ENCODE measurements at places on chromosomes 7 and 10. TPM values are rescaled to one million over a fixed set of nuclear protein-coding genes. Genes with fewer than 3 reads are reported as not detected.
A peak's percentile ranks its signal among the peaks of the same experiment; 100 is the strongest.

DNA sequence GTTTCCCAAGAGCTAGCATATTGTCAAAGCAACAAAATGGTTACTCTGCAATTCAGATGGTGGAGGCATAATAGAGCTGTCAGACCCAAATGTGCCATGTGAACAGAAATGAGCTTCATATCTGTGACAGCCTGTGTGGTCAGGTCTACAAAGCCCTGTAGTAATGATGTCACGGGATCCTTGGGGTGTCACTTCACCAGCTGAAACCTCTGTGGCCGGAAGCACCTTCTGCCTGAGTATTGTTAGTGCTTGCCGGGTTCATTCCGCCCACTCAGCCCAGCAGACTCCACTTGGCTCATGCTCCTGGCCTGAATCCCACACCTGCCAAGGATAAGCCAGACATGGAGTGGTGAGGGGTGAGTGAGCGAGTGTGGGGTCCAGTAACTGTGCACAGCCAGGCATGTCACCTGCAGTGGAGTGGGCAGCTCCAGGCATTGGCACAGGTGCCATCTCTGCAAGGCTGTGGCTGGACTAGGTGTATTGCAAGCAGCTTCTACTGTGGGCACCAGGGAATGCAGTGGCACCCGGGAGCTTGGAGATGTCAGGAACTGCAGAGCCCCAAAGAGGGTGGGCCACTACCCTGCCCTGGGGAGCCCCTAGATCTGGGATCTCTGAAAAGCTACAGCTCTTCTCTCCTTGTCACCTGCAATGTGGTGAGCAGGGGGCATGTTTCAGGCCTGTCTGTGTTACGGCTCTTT is 341.9 kb upstream of the CHRM2 start:
- no peaks in the 10 kb centered on the region for H3K27me3 ChIP-seq
- H3K4me1 ChIP-seq: no peaks in the 10 kb centered on the region
- no peak overlapping the region for H3K4me3 ChIP-seq
- H3K27ac ChIP-seq: no peak overlapping the region
- no peak for DNase-seq

The PLXNA4 gene
- 5.0 TPM for total RNA-seq

The CPXM2 gene
- total RNA-seq: 150 TPM

DNA sequence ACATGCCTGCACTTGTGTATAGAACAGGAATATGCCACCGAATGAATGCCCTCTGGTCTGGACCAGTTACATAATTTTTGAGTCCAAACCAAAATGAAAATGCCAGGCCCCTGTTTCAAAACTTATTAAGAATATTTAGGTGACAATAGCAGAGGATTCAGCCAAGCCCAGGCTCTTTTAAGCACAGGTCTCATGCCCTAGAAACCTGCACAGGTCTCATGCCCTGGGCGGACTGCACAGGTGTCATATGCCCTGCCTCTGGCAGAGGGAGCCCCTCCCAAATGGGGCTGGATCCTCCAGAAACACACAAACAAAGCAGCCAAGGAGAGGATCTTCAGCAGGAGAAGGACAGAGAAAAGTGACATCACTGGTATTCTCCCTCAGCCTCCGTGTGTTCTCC is 605.4 kb upstream of the NRP1 start:
- no peaks in the 10 kb centered on the region for H3K27me3 ChIP-seq
- no peaks in the 10 kb centered on the region for H3K36me3 ChIP-seq
- no peak overlapping the region for H3K27ac ChIP-seq

The STEAP4 gene
- total RNA-seq: 48.7 TPM

The COL26A1 gene
- not detected for total RNA-seq

- no peak overlapping the region for H3K4me3 ChIP-seq
- no peaks in the 10 kb centered on the region for H3K4me1 ChIP-seq
- peak; percentile 77 for DNase-seq
Observed at GRCh38 chr7:32218741-32219288, 148.6 kb upstream of the PDE1C start.

The KAZALD1 gene
- 4.0 TPM for total RNA-seq

The POMZP3 gene
- total RNA-seq: 8.1 TPM

- no peak overlapping the region for H3K27ac ChIP-seq
- H3K27me3 ChIP-seq: no peaks in the 10 kb centered on the region
- H3K36me3 ChIP-seq: no peaks in the 10 kb centered on the region
- H3K4me1 ChIP-seq: no peaks in the 10 kb centered on the region
Observed at GRCh38 chr10:36018996-36019395, 376.9 kb upstream of the FZD8 start.

DNA sequence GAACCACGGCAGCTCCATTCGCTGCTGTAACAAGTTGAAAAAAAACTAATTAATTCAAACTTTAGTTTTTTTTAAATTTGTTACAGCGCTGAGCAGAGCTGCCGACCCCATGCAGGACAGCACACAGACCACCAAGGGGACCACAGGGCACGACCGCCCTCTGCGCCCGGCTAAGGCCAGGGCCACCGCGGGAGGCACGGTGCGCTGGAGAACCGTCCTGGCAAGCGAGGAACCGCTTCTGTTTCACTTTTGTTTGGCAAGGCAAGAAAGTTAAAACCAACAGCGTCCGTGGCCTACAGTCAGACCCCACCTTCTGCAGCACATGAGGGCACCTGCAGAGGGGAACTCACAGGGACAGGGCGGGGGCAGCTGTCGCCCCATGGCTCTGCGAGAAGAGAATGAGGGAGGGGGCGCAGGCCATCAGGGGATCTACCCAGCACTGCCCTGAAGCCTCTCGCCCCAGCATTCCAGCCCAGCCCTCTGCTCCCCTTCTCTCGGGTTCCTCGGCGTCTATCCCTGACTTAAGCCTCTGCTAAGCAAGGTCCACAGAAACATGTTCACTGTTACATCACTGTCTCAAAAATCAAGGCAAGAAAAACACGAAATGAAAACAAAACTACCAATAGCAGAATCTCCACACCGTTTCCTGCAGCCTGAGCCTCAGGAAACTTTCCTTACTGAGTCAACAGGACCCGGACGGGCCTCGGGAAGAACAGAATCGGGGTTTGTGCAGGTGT is 204.4 kb downstream of the DIP2C start:
- peaks cover 5% of the 10 kb centered on the region for H3K36me3 ChIP-seq
- peak overlapping the region; percentile 93 for H3K27ac ChIP-seq
- H3K27me3 ChIP-seq: no peaks in the 10 kb centered on the region
- H3K4me1 ChIP-seq: peaks cover 67% of the 10 kb centered on the region
- peak overlapping the region; percentile 37 for H3K4me3 ChIP-seq

DNA sequence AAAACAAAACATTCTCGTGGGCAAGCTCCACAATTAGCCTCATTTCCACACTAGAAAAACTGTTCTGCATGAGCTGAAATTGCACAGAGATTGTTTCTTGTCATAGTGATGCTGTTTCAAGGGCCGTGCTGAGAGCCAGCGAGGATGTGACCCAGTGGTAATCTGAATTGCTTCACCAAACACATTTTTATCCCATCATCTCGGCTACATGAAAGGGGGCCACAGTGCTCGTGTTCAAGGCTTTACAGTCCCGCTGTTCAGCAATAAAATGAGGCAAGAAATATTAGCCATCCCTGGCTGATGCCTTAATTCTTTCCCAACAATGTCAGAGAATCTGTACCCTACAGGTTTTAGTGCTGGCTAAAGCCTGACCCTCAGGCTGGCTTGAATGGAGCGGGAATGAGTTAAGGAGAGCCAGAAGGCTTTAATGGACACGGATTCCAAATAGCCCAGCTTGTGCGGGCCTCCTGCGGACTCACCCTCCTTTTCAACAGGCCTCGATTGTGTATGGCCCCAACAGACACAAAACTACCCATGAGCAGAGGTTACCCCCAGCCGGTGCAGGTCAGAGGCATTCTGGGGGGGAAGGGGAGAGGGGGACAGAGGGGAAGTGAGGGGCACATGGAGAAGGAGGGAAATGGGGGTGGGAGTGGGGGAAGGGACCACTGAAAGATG is 2.0 kb upstream of the GDF10 start:
- DNase-seq: no peak
- no peak overlapping the region for H3K4me3 ChIP-seq
- peaks cover 4% of the 10 kb centered on the region for H3K4me1 ChIP-seq
